D341Med (cell line): ENCODE measurements at places on chromosomes 1 and 21.

DNA sequence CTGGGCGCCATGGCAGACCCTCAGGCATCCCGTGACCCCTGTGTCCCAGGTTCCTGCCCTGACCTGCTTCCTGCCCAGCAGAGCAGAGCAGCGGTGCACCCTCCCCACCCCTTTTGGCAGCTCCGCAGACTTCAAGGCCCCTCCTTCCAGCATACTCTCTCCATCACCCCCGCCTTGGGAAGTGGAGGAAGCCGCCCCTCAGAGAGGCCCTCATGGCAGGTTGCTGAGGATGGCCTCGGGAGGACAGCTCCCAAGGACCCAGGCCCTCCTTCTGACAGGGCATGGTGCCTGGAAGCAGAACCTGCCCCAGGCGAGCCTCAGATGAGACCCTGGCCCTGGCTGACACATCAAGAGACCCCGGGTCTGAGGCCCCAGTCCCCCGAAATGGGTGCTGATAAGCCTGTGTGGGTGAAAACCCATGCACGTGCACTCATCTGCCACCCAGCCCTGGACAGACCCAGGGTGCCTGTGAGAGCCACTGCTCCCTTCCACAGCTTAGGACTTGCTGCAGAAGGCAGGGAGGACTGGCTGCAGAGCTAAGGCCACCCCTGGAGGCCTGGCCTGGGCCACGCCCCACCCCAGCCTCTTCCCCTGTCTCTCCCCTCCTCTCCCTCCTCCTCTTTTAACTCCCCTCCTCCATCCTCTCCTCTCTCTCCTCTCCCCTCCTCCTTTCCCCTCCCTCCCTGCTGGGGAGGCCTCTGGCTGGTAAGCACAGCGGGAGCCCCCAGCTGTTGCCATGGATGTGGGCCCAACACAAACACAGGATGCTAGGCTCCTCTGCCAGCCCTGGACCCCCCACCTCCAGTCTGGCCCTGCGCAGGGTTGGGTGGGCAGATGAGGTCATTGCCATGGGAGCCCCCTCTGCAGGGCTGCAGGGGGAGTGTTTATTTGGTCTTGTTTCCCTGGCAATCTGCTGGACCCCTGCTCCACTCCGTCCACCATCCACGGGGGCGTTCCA is 33.7 kb downstream of the WNT9A start:
- no peak for DNase-seq

- DNase-seq: no peak
Measured at GRCh38 chr1:201603613-201604232, 64.8 kb downstream of the NAV1 start.

- DNase-seq: no peak
Measured at GRCh38 chr1:199303035-199303434, 664.2 kb downstream of the PTPRC start.

DNA sequence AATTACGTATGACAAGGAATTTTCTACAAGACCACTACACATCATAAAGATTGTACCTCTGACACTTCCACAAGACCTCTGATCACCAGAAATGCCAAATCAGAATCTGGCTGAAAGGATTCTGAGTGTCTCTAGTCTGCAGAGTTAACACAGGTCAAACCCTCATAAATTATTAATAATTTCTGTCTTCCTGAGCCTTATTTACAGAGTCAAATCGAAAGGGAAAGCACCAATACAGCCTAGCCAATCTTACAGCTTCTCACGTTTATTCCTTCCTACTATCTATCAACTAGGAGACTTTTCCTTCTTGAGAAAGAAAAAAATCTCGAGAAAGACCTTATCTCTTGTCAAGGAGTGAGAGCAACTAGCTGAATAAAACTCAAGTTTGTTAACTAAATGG is 2151.6 kb downstream of the MRPL39 start:
- no peak for DNase-seq

GRCh38 chr1:155591770-155592169 is 18.2 kb upstream of the MSTO1 start:
- DNase-seq: peak; percentile 39

DNA sequence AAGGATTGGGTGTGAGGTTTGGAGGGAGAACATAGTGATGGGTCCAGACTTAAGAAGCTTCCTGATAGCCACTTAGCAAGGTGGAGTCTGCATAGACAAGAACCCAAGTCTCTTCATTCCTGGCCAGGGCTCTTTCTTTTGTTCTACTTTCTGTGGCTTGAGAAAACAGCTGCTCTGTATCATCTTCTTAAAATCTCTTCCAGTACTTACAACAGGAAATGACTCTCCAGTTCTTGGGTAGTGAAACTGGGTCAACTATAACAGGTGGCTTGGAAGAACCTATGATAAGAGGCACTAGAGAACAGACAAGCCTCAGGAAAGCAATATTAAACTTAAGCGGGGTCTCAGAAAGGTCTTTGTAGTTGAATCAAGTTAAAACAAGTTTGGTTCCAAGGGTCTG is 148.1 kb upstream of the USP24 start:
- DNase-seq: no peak
